Stimulated activated CD8-positive, alpha-beta memory T cell treated with anti-CD3 and anti-CD28 coated beads, Interleukin-7, amount 100 ng/mL, for 1 hour (primary cell): ENCODE measurements at places on chromosomes 1 and 21.

DNA sequence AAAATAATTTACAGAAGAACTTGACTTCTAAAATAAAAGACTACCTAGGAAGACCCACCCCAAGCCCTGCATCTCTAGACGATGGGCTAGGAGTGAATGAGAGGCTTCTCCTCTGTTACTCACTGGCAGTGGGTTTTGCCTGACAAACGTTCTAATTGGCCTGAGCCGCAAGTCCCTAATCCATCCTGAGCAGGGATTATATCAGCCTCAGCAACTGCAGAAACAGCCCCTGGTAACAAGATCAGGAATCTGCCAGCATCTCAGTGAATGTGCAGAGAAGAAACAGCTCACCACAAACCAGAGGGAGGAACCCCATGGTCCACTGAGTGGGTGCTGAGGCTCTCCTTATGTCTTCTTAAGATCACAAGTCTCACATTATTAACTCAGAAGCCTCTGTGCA, 240.6 kb downstream of the BRINP2 start:
- DNase-seq = no peak

GRCh38 chr1:229871078-229871676, 195.9 kb upstream of the GALNT2 start:
- DNase-seq = no peak

GRCh38 chr1:25706146-25707089, 89.8 kb downstream of the MAN1C1 start:
- DNase-seq = no peak

DNA sequence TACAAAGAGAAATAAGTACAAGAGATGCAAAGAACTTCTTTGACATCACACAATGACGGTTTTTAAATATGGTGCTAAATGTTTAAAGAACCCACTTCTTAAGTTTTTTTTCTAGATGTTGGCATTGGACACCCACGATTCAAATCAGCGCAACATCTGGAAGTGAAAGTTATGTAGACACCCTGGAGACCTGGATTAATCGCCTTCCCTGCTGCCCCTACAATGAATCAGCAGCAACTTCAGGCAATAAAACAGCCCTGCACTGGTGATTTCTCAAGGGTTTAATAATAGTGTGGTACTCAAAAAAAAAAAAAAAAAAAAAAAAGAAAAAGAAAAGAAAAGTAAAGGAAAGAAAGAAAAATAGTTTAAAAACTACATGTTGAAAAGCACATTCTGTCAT, 248.3 kb downstream of the NUF2 start:
- no peak for DNase-seq

- no peak for DNase-seq
These were observed 51.3 kb downstream of the LGR6 start for GRCh38 chr1:202244841-202245261.

DNA sequence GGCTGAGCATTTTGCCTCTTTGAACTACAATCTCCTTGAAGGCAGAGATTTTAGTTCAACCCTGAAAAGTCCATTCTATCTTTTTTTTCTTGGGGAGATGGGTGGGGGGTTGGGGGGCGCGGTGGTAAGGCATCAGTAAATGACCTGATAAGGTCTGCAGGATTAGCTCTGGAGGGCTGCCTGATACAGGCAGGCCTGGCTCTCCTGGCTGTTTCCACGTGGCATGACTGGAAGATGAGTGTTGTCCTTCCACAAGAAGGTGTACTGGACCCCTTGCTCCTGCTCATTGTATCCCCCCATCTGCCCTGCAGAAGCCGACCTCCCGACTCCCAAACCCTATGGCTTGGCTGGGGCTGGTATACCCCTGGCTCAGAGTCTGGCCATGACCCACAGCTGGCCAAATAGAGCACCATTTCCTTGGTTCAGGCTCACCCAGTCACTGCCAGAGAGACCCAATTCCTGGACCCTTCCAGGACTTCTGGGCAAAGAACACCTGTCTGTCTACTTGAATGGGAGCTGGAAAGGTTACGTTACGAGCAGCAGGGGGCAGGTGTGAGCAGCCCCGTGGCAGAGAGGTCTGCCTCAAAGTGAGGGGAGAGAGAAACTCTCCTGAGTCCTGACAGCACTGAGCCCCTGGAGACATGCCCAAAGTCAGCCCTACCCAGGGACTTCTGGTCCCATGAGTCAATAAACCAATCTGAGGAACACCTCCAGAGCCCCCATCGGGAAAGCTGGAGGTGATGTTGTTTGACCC, 17.0 kb downstream of the DHRS3 start:
- peak; percentile 43 for DNase-seq

- no peak for DNase-seq
These were observed 11.2 kb upstream of the NTMT2 start for GRCh38 chr1:170134521-170134920.

DNA sequence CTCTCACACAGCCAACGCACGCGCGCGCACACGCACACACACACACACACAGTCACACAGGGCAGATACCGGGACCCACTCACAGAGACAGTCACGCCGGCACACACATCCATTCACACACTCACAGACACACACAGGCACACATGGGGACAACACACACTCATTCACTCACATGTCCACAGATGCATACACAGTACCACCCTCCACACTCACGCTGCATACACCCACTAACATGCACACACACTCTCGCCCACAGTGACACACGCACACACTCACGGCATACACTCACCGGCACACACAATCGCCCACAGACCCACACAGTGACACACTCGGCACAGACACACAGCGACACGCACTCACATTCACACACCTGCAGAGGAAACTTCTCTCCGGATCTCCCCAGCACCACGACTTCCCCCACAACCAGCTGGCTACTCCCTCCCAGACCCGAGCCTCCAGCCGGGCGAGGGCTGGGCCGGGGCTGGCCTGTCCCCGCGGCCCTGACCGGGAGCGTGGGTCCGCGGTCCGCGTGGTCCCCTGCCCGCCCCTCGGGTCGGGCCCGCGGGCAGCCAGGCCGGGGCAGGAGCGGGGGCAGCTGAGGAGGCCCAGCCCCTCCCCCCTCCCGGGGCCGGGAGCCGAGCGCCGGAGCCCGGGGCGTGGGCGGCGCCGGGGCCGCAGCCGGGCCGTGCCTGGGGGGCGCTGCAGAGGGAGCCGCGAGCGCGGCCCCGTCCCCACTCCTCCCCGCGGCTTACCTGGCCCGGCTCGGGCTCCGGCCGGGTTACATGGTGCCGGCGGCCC, 552 bp downstream of the DLGAP3 start:
- no peak for DNase-seq

- DNase-seq = no peak
These were observed 2.3 kb downstream of the LYPLA2 start for GRCh38 chr1:23793018-23793781.

DNA sequence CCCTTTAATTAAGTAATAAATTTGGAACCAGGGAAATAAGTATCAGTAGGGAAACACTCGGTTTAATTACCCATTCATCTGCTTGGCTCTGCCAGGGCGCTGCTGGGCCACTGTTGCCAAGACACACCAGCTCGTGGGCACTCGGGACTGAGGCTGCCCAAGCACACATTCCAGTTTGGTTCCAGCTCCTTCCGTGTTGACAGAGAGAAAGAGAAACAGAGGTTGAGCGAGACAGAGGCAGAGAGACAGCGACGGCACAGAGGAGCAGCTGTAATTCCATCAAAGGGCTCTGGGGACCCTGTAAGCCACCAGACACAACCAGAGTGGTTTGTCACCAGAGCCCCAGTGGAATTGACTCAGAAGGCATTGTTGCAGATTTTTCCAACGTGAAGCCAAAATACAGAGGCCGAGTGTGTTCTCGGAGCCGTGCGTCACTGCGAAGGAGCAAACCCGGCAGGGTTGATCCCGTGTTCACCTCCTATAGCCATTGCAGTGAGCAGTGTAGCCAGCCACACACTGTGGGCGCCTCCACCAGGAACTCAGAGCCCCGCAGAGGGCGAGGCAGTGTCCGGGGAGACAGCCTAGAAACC, 33.5 kb downstream of the SYF2 start:
- no peak for DNase-seq

DNA sequence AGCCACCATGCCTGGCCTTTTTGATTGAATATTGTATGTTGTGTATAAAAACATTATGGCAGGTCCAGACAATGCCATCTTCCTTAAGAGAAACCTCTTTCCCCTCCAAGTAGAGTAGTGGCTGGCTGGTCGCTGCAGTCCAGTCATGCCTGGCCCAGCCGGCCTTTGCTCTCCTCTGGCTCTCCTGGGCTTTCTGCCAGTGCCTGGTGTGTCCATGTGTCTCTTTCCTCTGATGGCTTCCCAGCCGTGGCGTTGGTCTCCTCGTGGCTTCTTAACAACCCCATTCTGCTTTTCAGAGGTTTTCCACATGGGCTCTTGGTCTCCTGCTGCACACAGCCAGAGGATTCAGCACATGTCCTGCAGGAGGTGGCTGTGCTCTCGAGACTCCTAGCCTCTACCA, 58.7 kb downstream of the DIP2A start:
- DNase-seq = no peak

GRCh38 chr1:41952208-41952607, 33.5 kb upstream of the HIVEP3 start:
- DNase-seq = no peak

DNA sequence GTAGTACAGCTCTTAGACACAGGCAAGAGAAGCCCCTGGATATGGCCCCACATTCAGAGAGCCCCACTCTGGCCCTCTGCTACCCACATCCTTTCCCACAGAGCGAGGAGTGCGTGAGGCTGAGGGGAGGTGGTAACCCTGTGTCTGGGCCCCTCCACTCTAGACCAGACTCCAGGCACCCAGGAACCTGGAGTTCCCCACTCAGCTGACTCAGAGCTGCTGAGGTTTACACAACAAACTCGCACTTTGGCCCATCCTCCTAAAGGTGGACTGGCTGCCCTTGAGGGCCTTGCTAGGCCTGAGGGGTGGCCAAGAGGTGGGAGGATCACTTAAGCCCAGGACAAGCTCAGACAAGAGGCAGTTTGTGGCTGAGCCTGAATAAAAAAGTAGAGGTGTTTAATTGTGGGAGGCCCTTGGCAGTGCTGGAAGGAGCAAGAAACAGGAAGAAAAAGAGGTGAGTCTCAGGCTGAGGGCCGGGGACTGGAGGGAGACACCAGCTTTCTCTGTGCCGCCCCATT, 10.7 kb downstream of the MR1 start:
- no peak for DNase-seq

GRCh38 chr1:23979387-23979880, 693 bp downstream of the SRSF10 start:
- no peak for DNase-seq

DNA sequence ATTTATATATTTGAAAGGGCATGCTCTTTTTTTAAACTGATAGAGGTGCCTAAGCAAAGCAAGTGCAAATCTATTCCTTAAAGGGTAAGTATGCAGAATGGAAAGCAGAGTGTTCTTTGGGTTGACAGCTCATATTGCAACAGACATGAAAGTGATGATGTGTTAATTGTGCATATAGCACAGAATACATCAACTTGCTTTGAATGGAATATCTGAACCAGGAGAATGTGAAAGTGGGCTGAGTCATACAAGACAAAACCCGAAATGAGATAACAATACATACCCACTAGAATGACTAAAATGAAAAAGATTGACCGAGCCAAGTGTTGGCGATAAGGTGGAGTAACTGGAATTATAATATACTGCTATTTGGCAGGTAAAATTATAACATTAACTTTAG, 4.3 kb downstream of the CR1 start:
- no peak for DNase-seq

DNA sequence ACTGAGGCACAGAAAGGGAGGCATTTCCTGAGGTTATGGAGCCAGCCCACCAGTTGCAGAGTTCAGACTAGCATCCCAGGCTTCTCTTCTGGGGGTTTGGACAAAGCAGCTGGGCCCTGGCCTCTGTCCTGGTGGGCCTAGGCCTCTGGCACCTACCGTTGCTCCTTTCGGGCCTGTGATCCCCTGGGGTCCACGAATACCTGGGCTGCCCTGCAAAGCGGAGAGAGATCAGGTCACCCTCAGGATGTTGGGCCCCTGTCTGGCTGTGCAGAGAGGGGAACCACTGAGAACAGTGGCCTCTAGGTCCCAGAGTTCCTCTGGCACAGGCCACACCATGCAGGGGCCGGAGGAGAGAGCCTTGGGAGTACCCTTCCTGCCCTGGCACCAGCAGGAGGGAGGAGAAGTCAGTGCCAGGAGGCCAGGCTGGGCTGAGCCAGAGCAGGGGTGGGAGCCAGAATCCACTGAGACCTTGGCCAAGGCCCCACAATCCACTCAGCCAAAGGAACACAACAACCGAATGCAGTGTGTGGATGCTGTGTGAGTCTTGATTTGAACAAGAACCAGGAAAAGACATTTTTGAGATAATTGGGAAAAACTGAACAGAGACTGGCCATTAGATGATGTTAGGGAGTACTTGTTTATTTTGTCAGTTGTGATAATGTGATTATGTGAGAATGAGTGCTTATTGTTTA, 8.9 kb downstream of the COL9A2 start:
- no peak for DNase-seq

DNA sequence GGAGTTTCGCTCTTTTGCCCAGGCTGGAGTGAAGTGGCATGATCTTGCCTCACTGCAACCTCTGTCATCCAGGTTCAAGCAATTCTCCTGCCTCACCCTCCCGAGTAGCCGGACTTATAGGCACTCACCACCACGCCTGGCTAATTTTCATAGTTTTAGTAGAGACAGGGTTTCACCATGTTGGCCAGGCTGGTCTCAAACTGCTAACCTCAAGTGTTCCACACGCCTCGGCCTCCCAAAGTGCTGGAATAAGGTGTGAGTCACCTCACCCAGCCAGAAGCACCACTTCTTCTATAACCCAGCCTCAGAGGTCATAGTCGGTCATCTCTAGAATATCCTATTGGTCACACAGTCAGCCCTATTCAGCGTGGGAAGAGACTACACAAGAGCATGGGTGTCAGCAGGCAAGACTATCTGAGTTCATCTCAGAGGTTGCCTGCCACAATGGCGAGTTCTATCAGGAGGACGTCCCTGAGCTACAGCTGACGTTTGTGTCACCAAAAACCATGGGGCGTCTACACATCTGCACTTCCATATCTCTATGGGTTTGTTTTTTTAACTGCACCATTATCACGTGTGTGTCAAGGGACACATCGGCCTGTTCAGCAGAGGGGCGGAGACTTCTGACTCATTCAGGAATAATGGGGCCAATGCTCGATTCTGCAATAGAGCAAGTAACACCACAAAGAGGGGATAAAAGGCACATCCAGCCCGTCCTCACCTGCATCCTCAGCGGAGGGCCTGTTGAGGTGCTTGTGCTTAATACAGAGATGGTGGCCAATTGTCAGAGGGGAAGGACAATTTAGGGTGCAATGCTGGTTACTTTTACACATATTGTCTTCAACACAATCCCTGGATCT, 256.3 kb upstream of the IRF2BP2 start:
- DNase-seq = no peak

DNA sequence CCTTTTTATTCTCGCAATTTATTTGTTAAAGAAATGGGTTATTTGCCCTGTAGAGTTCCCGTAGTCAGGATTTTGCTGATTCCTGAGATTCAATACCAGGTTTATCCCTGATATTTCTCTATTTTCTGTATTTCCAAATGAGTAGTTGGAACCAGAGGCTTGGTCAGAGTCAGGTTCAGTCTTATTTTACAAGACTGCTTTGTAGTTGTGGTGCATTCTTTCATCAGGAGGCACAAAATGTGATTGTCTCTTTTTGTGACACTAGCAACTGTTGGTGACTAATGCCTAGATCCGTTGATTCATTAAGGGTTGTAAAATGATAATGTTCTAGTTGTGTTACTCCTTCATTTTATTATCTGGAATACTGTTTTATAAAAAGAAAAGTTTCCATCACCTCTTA, 95.5 kb upstream of the TPTE start:
- DNase-seq = no peak
